Choroid plexus epithelial cell (primary cell): ENCODE measurements at places on chromosomes 1 and 21.
A peak's percentile ranks its signal among the peaks of the same experiment; 100 is the strongest.

GRCh38 chr1:48332115-48332514 lies 109.6 kb downstream of the SLC5A9 start:
- no peak for DNase-seq

DNA sequence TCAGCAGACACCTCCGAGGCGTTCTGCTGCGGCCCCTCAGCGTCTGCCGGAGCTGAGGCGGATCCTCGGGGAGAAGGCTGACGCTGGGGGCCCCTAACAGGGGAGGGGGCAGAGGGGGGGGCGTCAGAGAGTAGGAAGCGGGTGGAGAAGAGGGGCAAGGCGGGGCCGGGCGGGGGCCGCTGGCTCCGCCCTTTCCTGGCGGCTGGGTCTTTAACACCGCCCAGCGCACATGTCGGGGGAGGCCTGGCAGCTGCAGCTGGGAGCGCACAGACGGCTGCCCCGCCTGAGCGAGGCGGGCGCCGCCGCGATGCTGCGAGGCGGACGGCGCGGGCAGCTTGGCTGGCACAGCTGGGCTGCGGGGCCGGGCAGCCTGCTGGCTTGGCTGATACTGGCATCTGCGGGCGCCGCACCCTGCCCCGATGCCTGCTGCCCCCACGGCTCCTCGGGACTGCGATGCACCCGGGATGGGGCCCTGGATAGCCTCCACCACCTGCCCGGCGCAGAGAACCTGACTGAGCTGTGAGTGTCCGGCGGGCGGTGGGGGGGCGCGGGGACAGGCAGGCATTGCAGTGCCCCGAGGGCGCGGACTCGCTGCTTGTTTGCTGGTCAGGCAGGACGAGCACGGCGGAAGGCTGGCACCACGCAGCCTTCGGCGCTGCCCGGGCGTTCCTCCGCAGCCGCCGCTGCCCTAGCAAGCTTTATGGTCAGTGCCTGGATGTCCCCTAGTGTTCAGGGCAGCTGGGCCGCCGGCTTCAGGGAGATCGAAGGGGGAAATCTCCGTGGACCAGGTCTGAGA lies at the start of gene NTRK1:
Gene NTRK1, plus strand, starts transcription at position 238 of the 796 bp plus-strand sequence. Its CDS starts 70 bp downstream, at position 308.
- no peak for DNase-seq

DNA sequence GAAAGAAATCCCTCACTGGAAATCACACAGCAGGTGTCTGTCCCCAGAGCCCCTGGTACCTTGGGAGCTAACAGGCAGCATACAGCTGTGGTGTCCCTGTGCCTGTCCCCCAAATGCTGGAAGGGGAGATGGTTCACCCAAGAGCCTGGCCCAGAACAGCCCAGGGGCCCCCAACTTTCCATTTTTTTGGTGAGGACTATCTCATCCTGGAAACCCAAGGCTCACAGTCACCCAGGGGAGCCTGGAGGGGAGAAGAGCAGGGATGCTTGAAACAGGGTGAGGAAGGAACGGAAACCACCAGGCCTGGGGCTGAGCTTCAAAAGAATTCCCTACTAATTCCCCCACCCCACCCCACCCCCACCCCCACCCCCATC lies 3.6 kb downstream of the SDC3 start:
- no peak for DNase-seq

GRCh38 chr1:168751195-168751650 lies 22.2 kb upstream of the DPT start:
- DNase-seq, result no peak

GRCh38 chr1:181151378-181152326 lies 63.2 kb downstream of the IER5 start:
- DNase-seq, result peak; percentile 41

GRCh38 chr1:154791292-154792166 lies 78.6 kb downstream of the KCNN3 start:
- peak; percentile 39 for DNase-seq

GRCh38 chr21:37562920-37563640 lies 196.5 kb downstream of the DYRK1A start:
- DNase-seq, result no peak

DNA sequence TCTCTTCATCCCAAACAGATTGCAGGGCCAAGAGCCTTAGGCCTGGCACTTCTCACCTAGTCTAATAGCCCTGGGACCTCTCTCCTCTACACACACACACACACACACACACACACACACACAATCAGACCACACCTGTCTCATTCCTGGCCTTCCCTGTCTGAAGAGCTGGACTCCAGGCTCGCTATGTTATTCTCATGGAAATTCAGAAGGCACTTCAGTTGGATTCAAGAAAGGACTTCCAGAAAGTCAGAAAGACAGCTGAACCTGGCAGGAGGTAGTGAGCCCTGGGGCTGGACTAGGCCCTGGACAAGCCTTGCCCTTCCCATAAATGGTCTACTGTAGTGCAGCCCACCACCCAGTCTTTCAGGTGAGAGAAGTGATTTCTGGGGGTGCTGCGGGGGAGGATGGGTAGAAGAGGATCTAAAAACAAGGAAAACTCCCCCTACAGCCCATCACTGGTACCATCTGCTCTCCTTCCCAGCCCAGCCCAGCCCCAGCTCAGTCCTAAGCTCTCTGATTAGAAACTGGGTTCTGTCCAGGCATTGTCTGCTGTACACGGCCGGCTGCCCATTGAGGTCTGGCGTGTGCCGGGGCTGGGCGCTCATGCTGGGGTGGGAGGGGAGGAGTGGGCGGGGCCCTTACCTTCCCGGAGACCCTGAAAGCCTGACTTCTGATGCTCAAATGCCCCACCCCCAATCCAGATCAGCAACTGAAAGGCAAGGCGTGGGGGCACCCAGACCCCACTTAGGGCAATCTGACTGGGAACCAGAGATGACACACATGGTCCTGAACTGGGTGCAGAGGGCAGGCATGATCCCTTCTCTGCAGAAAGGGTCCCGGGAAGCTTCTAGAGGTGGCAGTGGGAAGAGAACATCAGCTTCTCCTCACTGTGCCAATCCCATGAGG lies 2.5 kb downstream of the KIF21B start:
- peak; percentile 53 for DNase-seq
